ENCODE measurements at places on chromosomes 5 and 9.
A peak's percentile ranks its signal among the peaks of the same experiment; 100 is the strongest.

DNA sequence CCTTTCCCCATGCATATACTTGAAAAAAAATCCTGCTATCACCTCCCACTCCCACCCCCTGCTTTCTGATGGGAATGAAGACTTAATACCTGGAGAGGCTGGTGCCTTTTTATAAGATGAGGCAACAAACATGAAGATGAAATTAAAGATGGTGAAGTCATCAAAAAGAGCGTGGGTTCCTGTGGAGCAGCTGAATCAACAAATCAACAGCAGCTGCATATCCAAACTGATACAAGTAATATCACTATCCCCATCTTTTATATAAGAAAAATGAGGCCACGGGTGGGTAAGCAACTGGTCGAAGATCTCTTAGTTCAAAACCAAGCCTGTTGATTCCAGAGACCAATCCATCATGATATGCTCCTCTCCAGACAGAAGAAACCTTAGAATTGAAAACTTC lies 268.5 kb downstream of the ENC1 start:
- no peak overlapping the region for H3K27ac ChIP-seq
- no peak for DNase-seq
- H3K27me3 ChIP-seq = no peaks in the 10 kb centered on the region
- no peak overlapping the region for H3K4me3 ChIP-seq
- no peaks in the 10 kb centered on the region for H3K4me1 ChIP-seq

DNA sequence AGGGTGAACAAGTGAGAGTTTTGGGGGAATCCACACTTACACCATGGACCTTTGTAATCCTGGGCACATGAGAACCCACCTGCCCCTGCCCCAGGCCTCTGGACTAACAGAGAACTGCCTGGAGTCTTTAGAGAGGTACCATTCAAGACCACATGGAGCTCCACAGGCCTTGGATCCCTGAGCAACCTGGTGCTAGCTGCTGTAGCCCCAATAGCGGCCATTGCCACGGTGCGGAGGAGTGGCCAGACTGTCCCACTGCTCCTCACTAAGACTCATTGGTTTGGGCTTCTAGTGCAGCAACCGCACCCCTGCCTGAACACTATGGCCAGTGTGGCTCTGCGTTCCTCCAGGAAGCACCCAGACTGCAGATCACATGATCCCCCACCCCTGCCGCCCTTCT lies 45.8 kb downstream of the OSMR start:
- H3K36me3 ChIP-seq = no peaks in the 10 kb centered on the region
- no peak for DNase-seq
- no peak overlapping the region for H3K4me3 ChIP-seq
- H3K27ac ChIP-seq = no peak overlapping the region

DNA sequence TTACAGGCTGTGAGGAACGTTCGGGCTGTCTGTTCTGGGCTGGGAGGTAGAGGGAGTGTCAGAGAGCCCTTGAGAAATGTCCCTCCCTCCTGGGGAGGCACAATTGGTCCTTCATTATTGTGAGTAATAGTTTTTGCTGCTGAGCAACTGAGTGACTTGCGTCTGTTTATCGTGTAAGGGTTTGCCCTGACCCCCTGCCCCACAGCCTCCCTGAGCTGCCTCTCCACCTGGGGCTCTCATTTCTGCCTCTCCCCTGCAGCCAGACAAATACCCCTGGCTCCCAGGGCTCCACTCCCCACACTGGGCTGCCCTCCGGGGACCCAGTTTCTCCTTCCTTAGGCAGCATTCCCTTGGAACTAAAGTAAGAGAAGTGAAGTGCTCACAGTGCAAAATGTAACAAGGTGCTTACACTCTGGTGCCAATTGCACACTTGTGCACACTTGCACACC lies 174.9 kb upstream of the MVB12B start:
- H3K27me3 ChIP-seq = peaks cover 8% of the 10 kb centered on the region
- no peak overlapping the region for H3K27ac ChIP-seq
- H3K4me1 ChIP-seq = peaks cover 3% of the 10 kb centered on the region
- no peaks in the 10 kb centered on the region for H3K36me3 ChIP-seq

DNA sequence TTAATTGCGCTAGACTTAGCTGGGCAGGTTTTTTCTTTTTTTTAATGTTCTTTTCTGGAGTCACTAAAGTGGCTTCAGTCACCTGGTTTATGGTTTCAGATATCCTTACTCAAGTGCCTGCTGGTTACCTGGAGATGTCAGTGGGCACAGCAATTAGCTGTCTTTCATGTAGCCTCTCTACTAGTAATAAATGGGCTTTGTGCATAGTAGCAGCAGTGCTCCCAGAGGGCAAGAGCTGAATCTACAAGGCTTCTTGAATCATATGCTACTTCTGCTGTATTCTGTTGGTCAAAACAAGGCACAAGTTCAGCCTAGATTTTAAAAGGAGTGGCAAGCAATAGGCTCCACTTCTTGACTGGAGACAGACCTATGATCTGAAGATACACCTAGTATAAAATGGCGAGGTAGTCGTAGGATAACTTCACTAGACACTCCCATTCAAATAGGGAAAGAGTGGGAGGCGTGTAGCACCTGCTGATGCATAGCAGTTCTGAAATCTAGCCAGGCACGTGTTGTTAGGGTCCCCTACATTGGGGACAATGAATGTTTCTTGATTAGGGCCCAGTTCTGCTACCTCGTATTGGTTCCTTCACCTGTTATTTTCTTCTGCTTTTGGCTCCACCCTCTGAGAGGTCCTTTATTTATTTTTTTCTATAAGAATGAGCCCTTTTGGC lies 7.0 kb downstream of the SCAMP1 start:
- H3K4me1 ChIP-seq = no peaks in the 10 kb centered on the region
- no peaks in the 10 kb centered on the region for H3K36me3 ChIP-seq
- no peaks in the 10 kb centered on the region for H3K27me3 ChIP-seq
- H3K27ac ChIP-seq = no peak overlapping the region

- peaks cover 4% of the 10 kb centered on the region for H3K27me3 ChIP-seq
- H3K4me3 ChIP-seq = no peak overlapping the region
- no peak overlapping the region for H3K27ac ChIP-seq
- no peak for DNase-seq
- H3K36me3 ChIP-seq = no peaks in the 10 kb centered on the region
- no peaks in the 10 kb centered on the region for H3K4me1 ChIP-seq
Observed at GRCh38 chr9:136260936-136261472, 15.4 kb upstream of the QSOX2 start.

DNA sequence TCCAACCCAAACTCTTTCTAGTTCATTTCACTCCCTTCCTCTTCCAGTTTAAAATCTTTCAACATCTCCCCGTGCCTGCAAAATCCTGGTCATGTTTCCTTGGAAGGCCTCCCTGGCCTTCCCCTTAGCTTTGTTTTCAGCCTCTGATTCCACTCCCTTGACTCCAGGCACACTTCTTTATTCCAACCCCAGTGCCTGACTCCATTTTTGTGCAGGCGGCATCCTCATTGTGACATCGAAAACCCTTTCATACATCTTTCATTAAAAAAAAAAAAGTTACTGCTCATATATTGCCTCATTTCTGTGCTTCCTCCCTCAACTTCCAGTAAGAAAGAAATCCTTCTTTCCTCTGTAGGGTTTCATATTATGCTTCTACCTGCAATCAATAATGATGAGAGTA lies 7.1 kb upstream of the TNFSF8 start:
- H3K27me3 ChIP-seq = peaks cover 8% of the 10 kb centered on the region
- DNase-seq = no peak
- no peak overlapping the region for H3K27ac ChIP-seq
- H3K4me1 ChIP-seq = no peaks in the 10 kb centered on the region
- no peaks in the 10 kb centered on the region for H3K36me3 ChIP-seq
- H3K4me3 ChIP-seq = no peak overlapping the region

GRCh38 chr9:137027369-137028262 lies at the start of gene ABCA2:
TSS of gene ABCA2 (minus strand) at chr9:137028237. CDS start at chr9:137028140, 97 bp downstream.
- peak within 1 kb of the TSS; percentile 75 for H3K4me3 ChIP-seq
- H3K36me3 ChIP-seq = no peaks in the 10 kb centered on the region
- no peak for DNase-seq
- H3K27me3 ChIP-seq = peaks cover 3% of the 10 kb centered on the region
- peaks cover 2% of the 10 kb centered on the region for H3K4me1 ChIP-seq

DNA sequence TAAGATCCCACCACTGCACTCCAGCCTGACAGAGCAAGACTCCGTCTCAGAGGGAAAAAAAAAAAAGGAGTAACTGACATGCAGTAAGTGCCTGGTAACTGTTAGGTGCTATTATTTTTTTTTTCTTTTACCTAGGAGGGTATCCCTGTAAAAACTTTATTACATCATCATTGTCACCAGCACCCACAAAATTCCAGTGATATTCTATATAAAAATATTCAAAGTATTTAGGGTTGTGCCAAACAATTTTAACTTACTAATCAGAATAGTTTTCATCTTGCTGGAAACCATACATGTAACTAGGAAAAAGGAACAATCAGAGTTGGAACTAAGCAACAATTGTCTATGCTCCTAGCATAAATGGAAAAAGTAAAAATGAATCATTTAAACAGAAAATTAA lies 112.4 kb downstream of the SSBP2 start:
- no peaks in the 10 kb centered on the region for H3K27me3 ChIP-seq
- H3K4me3 ChIP-seq = no peak overlapping the region
- no peaks in the 10 kb centered on the region for H3K36me3 ChIP-seq
- no peak overlapping the region for H3K27ac ChIP-seq

DNA sequence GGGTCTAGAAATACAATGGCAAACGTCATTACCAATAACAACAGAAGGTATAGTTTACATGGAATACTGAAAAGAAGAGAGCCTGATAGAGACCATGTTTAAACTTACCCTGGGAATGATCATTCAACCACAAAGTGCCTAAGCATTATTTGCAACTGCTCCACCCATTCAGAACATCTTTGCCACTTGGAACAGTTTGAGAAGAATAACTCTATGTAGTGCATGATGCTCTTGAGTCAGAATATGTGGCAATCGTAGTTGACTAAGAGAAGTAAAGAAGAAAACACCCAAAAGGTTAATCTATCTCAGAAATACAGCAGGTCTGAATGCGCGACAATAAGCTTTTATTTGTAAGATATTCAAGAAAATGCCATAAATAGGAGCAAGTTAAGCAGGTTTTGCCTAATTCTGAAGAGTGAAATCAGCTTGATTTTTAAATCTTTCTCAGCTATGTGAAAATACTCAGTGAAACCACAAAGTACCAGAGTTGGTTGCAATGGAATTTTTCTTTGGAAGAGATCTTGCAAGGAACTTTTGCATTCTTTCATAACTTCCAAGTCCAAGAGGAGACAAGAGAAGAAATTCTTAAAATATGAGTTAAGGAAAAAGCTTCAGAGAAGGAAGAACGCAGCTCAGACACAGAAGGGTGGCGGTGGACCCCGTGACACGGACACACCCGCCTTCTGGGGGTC lies 64.3 kb downstream of the HABP4 start:
- H3K27me3 ChIP-seq = no peaks in the 10 kb centered on the region
- H3K36me3 ChIP-seq = peaks cover 8% of the 10 kb centered on the region
- H3K4me1 ChIP-seq = no peaks in the 10 kb centered on the region
- H3K27ac ChIP-seq = no peak overlapping the region

DNA sequence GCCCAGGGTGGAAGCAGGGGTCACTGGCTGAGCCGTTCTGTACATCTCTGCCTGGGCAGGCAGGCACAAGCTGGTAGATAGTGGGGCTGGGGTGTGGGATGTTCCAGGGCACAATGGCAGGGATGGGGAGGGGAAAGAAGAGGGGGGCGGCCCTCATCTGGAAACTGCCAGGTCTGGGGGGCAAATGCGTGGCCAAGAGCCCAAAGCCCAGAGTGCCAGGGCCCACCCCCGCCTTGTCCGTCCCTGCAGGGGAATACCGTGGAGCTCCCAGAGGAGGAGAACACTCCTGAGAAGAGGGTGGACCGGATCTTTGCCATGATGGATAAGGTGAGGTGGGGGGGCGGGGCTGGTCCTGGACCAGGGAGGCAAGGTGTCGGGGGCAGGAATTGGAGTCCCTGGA lies 42.7 kb upstream of the HMCN2 start:
- no peak for DNase-seq
- H3K4me3 ChIP-seq = no peak overlapping the region
- H3K27ac ChIP-seq = no peak overlapping the region
- peaks cover 14% of the 10 kb centered on the region for H3K36me3 ChIP-seq
- H3K4me1 ChIP-seq = no peaks in the 10 kb centered on the region

DNA sequence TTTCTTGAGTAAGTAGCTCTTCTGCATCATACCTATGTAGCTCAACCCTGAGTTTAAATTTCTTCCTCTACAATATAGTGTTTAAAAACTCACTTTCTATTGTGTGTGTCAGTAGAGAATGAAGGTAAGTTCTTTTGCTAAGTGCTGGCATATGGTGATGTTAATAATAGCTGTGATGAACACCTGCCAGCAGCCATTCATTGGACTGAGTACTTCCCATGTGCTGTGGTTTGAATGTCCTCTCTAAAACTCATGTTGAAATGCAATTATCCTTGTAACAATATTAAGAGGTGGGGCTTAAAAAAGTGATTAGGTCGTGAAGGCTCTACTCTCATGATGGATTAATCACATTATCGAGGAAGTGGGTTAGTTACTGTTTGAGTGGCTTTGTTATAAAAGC lies 645.2 kb upstream of the RGMB start:
- H3K4me3 ChIP-seq = no peak overlapping the region
- no peaks in the 10 kb centered on the region for H3K4me1 ChIP-seq
- H3K27me3 ChIP-seq = no peaks in the 10 kb centered on the region
- no peak overlapping the region for H3K27ac ChIP-seq
- no peaks in the 10 kb centered on the region for H3K36me3 ChIP-seq

- H3K27ac ChIP-seq = peak overlapping the region; percentile 12
- H3K4me3 ChIP-seq = peak overlapping the region; percentile 46
- peaks cover 16% of the 10 kb centered on the region for H3K4me1 ChIP-seq
- peaks cover 3% of the 10 kb centered on the region for H3K36me3 ChIP-seq
Observed at GRCh38 chr5:126780165-126780827, 3.4 kb downstream of the LMNB1 start.

DNA sequence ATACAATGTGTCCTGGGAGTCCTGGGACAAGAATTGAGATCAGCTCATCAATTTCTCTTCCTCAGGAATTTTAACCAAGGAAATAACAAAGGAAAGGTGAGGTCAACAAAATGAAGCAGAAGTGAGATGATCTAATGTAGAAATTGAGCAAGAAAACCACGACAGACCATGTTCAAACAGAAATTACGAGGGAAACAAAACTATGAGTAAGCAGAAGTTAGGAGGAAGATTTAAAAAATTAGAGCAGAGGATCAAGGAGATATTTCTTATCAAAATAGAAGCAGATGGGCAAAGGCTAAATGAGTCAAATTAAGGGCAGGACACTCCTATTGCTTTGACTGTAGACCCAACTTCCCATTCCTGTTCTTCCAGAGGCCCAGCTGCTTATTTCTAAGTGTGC lies 97.4 kb downstream of the HINT1 start:
- no peak for DNase-seq
- no peak overlapping the region for H3K27ac ChIP-seq
- no peak overlapping the region for H3K4me3 ChIP-seq
- H3K27me3 ChIP-seq = no peaks in the 10 kb centered on the region

GRCh38 chr9:12933957-12934356 lies 159.1 kb downstream of the LURAP1L start:
- H3K4me3 ChIP-seq = no peak overlapping the region
- DNase-seq = no peak
- no peaks in the 10 kb centered on the region for H3K36me3 ChIP-seq
- H3K27me3 ChIP-seq = no peaks in the 10 kb centered on the region
- no peaks in the 10 kb centered on the region for H3K4me1 ChIP-seq
